ENCODE measurements at places on chromosomes 2 and 18.

DNA sequence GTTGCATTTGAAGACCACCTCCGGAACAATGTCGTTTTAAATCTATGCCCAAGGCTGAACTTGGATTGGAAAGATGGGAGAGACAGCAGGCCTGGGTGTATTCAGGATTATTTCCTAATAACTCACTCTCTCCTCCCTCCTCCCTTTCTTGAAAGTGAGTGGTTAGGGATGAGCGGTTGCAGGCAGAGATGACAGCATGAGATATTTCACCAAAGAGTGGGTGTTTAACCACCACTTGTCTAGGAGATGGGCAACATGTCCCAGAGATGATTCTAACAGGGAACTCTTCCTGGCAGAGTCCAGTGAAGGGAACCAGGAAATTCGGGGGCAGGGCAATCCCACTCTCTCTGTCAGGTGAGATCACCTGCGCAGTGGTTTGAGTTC is 123.2 kb downstream of the KCTD1 start:
- DNase-seq, result no peak

GRCh38 chr2:222708274-222708710 is 36.8 kb downstream of the MOGAT1 start:
- no peak for DNase-seq

DNA sequence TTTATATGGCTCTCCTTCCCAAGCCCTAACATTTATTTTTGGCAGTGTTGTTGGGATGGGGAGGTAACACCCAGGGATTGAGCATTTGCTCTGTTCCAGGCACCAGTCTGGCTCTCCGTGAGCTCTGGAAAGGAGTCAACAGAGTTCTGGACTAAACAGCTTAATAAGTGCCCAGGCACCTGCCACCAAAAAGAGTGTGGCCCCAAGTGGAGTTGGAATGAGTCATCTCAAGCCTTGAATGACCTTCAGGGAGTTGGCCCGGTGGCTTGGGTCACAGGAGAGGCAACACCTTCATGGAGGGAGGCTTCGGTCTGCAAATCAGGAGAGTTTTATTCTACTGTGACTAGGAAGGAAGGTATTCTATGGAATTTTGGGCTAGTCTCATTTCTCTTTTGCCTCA is 203.2 kb downstream of the DLGAP1 start:
- DNase-seq, result no peak

- no peak for DNase-seq
These were observed 253.1 kb downstream of the DYM start for GRCh38 chr18:49207361-49207760.

- DNase-seq, result no peak
These were observed 213.3 kb upstream of the CXCR4 start for GRCh38 chr2:136331226-136331625.

DNA sequence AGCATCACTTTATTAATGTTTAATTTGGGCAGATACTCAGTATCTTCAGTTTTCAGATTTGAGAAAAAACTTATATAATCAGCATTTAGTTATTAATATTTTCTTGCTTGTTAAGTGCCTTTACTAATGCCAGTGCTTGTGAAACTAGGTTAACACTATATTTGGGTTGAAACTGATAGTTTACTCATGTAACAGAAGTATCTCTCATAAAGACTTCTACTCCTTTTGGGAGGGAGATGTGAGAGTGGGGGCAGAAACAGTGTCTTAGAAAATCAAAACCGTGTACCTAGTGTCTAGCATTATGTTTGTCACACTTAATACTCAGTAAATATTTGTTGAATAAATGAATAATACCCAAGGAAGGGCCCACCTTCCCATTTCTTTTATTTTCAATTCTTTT is 129.5 kb downstream of the MSTN start:
- DNase-seq, result no peak

DNA sequence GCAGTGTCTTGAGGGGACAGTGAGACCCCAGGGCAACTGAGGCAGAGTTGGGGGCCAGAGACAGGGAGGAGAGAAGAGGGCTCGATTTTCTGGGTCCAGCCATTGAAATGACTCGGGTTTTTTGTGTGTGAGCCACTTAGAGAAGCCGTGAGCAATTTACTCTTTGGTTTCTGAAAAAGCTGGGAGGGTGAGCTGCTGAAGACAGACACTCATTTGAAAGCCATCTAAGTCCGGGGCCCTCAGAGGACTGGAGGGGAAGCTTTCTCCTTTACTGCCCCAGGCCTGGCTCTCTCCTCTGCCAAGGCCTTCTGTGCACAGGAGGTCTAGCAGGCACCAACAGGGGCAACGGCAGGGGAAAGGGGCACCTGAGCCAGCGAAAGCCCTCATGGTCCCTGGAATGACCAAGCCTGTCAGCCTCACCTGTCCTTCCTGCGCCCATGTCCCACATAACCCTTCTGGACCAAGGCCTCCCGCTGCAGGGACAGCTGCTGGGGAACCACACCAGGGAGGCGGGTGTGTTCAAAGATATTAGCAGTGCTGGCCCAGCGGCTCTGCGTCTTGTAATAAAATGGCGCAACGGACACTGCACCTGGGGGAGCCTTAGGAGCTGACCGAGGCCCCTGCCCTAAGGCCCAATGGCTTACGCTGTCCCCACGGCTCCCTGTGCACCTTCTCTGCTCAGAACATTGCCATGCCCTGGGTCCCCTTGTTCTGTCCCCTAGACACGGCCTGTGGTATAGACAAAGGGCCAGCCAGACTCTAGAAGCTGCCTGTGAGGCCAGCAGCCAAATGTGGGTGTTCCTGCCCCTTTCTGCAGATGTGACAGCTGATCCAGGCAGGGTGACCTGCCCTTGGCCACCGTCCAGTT is 45.8 kb downstream of the HS6ST1 start:
- DNase-seq, result no peak

GRCh38 chr18:29855637-29856036 is 1186.9 kb downstream of the DSC3 start:
- no peak for DNase-seq

DNA sequence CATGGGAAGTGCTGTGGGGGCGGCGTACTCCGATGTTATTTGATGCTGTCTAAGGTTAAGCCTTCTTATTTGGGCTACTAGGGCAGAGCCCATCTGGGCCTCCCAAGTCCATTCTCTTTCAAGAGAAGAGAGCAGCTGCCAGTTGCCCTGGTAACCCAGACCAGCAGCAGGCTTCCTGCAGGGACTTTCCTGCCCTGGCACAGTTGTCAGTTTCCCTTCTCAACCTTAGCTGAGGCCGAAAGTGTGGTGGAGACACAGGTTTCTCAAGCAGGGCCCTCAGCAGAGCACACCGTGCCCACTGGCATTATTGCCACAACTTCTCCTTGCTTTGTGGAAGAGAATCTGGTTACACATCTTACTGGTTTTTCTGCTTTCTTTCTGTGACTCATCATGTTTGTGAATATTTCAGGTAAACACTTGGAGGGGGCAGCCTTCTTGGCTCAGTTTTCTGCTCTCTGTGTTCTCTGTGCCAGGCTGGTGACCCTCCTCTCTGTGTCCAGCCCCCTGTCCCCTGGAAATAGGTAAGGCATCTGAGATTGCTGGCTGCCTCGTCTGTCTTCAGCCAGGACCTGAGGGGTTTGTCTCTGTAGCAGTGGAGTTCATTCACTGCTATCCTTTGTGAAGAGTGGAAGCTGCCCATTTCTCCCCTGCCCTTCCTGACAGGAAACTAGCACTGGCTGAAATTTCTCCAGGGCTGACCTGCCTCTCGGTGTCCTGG is 111.0 kb downstream of the B3GNT2 start:
- DNase-seq, result no peak

- DNase-seq, result no peak
These were observed 68.8 kb upstream of the CWC22 start for GRCh38 chr2:180075870-180076269.

GRCh38 chr18:28175930-28176697 is 816 bp downstream of the CDH2 start:
- DNase-seq, result no peak

GRCh38 chr18:27540111-27540510 is 355.0 kb upstream of the CHST9 start:
- no peak for DNase-seq

DNA sequence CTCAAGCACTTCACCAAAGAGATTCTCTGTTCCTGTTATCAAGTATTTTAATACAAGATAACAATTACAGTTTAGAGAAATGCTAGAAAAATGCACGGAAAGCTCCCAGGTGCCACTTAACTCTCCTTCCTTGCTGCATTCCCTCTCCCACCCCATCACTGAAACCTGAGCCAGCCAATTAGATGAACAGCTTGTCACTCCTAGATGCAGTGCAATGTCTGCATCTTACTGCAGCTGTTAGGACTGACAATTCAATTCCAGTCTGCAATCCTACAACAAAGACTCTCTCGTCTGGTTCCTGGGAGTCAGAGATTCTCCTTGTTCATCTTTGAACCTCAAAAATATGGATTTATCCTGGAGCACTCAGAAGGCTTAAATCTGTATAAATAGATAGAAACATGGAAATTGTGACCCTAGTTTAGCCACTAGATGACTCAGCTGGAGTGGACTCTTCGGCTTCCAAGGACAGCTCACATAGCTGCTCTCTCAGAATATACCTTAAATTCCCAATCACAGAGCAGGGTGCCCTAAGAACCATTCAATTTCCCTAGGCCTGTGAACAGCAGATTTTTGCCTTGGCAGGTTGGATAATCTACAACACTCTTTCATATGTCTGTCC is 311.1 kb downstream of the NRXN1 start:
- no peak for DNase-seq

GRCh38 chr2:84458551-84459017 is 496 bp downstream of the SUCLG1 start:
- DNase-seq, result no peak

GRCh38 chr2:64329848-64330247 is 124.1 kb upstream of the LGALSL start:
- no peak for DNase-seq

- DNase-seq, result no peak
These were observed 40.4 kb downstream of the NAT8 start for GRCh38 chr2:73601780-73602179.

DNA sequence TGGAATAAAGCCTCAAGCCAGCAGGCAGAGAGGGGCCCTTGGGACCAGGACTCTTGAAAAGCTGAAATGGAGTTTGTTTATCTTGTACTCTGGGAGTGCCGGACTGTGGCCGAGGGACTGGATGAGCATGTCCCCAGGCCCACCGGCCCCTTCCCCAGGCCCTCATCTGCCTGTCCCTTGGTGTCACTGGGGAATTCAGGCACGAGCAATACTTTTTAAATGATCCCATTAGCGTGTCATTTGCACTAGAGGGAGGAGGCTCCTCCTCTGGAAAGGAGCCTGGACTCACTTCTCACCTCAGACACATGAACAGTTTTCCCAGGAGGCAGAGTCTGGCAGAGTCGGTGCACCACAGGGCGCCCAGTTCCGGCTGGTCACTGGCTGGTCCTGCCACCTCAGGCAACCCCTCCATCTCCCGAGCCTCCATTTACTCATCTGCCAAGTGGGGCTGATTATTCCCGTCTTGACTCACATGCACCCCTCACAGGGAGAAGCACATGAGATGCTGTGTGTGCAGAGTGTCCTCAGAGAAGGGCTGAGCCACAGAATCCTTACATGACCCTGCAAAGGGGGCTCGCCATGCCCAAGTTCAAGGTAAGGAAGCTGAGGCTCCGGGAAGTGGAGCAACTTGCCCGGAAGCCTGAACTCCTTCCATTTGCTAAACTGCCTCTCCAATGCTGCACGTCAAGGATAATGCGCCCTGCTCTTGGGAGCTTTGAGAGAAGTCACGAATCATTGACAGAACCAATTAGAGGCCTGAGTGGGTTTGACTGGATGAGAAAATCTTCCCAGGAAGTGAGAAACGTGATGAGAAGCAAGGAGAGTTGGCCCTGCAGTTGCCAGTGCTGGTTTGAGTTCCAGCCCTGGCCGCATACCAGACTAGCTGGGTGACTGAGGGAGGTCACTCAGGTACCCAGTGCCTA is 26.7 kb downstream of the CIB4 start:
- no peak for DNase-seq

- no peak for DNase-seq
These were observed 96.3 kb upstream of the CD302 start for GRCh38 chr2:159894145-159894838.

DNA sequence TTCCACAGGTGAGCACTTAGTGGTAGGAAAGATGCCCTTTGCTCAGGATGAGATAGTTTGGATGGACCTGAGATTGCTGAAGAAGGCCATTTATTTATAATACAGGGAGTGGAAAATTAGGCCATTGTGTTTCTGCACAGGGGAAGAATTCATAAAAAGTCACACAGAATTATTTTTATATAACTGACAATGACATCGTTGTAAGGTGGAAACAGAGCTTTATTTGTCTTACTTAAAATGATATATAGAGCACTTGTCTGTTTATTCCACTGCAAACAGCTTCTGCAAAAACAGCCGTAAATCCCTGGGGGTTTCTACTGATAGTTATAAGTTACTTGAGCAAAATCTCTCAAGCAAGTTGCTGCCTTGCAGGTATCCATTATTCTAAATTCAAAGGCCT is 158.1 kb upstream of the ZNF521 start:
- no peak for DNase-seq

GRCh38 chr18:63700501-63700900 is 2.3 kb upstream of the SERPINB11 start:
- DNase-seq, result no peak

DNA sequence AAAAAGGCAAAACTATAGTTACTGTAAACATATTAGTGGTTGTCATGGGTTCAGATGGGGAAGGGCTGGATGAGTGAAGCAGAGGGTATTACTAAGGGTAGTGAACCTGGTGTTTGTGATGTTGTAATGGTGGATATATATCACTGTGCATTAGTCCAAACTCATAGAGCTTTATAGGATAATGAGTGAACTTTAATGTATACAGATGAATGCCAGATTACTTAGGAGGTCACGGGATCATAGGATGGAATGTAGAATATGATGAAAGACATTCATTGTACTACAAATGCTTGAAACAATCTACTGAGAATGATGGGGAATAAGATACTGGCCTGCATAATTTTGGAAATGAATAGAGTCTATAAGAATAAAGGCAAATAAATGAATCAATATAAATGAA is 226.7 kb upstream of the ZNF804A start:
- DNase-seq, result no peak

DNA sequence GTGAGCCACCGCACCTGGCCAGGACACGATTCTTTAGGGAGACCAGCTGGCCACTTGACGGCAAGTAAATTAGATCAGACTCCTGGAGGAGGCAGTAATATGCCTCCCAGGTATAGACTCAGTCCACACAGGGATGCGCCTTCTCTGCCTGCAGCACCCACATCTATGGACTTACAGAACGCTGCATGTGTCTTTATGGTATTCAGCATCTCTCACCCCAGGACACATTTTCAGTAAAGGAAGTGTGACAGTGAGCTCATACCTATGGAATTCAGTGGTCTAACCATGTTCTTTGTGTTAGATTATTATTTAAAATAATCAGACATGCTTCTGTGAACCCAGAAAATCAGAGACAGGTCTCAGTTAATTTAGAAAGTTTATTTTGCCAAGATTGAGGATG is 5.9 kb upstream of the NARS1 start:
- DNase-seq, result no peak

GRCh38 chr2:11154016-11154922 is 998 bp upstream of the SLC66A3 start:
- DNase-seq, result no peak

GRCh38 chr2:8436585-8436984 is 245.3 kb upstream of the ID2 start:
- no peak for DNase-seq

- DNase-seq, result no peak
These were observed 16.0 kb downstream of the LRRTM1 start for GRCh38 chr2:80288576-80288975.

Measured in NCI-H1436 treated with DMSO at 0.1 percent for 48 hours (cell line).